Chondrocyte (in vitro differentiated cells): ENCODE measurements at places on chromosomes 4 and X.

DNA sequence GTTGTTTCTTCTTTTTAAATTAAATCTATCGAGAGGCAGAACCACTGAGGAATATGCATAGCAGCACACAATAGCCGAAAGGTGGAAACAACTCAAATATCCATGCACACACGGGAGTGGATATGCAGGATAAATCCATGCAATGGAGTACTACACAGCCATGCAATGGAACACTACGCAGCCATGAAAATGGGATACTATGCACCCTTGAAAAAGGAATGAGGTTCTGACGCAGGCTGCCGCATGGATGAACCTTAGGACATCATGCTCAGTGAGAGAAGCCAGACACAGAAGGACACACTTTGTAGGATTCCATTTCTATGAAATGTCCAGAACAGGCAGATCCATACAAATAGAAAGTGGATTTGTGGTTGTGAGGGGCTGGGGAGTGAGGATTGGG is 18.4 kb upstream of the P2RY8 start:
- H3K27ac ChIP-seq, result no peak overlapping the region
- no peak overlapping the region for H3K4me3 ChIP-seq
- no peaks in the 10 kb centered on the region for H3K36me3 ChIP-seq

DNA sequence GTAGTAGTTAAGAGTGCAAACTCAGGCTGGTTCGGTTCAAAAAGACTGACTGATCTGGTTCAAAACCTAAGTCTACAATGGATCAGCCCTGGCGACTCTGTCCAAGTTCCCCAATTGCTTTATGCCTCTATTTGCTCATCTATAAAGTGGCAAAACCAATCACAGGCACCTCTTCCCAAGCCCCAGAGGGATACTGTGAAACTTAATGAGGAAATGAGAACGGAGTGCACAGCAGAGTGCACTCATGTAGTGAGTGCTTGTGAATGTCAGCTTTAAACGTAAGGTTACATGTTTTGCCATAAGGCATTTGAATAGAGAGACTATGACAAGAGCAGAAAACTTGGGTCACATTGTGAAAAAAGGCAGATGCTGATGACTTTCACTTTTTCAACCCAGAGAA is 199.7 kb upstream of the KLF3 start:
- no peak overlapping the region for H3K4me3 ChIP-seq
- H3K36me3 ChIP-seq, result peaks cover 5% of the 10 kb centered on the region
- no peak overlapping the region for H3K27ac ChIP-seq
- H3K27me3 ChIP-seq, result no peaks in the 10 kb centered on the region

DNA sequence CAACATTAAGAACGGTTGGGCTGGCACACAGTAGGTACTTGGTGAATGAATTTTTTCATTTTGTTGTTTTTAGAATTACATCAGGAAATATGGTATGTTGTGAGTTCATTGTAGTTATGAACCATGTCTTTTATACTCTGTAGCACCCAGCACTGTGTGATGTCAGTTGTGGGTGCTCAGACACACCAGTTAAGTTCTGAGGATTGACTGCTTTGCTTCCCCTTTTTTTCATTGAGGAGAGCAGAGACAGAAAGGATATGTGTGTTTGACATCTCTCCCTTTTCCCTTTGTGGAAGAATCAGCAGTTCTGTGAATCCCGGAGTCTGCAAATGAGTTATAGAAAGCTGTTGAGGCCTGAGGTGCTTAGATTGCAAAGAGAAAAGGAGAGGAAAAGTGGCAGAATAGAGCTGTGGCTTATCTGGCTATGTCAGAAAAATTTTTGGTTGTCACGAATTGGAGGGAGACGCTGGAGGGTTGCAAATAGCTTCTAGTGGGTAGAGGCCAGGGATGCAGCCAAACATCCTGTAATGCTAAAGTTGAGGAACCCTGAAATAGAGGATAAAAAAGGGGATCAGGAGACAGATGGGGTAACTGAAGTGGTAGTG is 13.1 kb downstream of the SMAD1 start:
- no peaks in the 10 kb centered on the region for H3K36me3 ChIP-seq
- no peak overlapping the region for H3K4me3 ChIP-seq
- no peak for DNase-seq
- H3K27ac ChIP-seq, result no peak overlapping the region
- peaks cover 24% of the 10 kb centered on the region for H3K4me1 ChIP-seq
- no peaks in the 10 kb centered on the region for H3K27me3 ChIP-seq

GRCh38 chr4:28772066-28772465 is 1911.4 kb downstream of the STIM2 start:
- DNase-seq, result no peak
- H3K4me1 ChIP-seq, result no peaks in the 10 kb centered on the region
- H3K27ac ChIP-seq, result no peak overlapping the region
- H3K27me3 ChIP-seq, result peaks cover 5% of the 10 kb centered on the region
- no peaks in the 10 kb centered on the region for H3K36me3 ChIP-seq
